ENCODE measurements at places on chromosomes 1 and 21. TPM values are rescaled to one million over a fixed set of nuclear protein-coding genes. Genes with fewer than 3 reads are reported as not detected.

UBL4B gene
- total RNA-seq, result not detected

DNA sequence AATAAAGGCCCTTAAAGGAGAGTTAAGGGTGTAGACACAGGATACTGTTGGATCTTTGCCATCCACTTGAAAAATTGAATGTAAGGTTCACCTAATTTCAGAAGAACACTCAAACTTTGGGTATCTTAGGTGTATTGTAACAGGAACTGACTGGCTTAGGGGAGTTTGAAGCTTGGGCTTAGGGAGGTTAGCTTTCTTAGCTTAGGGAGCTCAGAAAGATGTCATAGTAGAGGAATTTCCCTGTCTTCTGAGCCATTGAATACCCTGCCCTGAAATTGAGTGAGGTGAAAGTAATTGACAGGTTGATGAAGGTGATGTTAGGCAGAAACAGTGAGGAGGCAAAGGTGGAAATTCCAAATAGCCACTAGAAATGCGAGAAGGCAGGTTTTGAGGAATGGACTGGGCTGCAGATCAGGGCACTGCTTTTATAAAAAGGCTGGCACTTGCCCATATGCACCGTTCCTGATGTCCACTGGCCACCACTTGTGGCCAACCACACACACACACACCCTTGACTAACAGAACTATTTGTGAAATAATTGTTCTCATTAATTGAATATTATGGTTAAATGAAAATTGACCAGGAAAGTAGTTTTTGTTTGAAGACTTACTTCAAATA is 16.5 kb downstream of the BACH1 start:
- no peak for DNase-seq

DNA sequence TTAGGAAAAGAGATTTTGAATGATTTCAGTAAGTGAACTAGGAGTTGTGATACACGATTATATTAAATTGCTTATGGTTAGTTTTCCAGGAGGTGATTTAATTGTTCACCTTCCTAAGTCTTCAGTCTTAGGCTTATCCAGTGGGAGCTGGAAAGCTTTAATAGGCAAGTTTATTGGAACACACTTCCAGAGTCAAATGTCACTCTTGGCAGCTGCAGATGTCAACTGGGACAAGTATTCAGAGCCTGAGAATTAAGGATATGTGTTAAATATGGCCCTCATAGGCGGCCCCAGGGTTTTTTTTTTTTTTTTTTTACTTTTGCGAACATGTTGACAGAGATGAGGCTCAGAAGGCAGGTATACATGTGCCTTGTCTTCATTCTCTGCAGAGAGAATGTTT is 29.2 kb downstream of the UCK2 start:
- no peak for DNase-seq

DNA sequence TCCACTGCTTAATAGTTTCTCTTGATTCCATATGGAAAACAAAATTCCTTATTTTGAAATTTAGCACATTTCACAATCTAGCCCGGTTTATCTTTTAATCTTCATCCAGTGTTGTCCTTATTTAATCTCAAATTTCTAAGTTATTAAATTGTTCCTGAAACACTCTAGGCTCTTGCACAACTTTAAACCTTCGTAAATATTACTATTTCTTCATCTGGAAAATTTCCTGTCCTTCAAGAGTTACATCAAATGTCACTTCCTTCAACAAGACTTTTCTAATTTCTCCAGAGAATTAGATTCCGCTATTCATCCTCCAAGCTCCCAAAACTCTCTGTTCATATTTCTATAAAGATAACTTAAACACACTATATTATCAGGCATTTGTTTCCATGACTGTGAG is 6.5 kb downstream of the FMO5 start:
- no peak for DNase-seq

DNA sequence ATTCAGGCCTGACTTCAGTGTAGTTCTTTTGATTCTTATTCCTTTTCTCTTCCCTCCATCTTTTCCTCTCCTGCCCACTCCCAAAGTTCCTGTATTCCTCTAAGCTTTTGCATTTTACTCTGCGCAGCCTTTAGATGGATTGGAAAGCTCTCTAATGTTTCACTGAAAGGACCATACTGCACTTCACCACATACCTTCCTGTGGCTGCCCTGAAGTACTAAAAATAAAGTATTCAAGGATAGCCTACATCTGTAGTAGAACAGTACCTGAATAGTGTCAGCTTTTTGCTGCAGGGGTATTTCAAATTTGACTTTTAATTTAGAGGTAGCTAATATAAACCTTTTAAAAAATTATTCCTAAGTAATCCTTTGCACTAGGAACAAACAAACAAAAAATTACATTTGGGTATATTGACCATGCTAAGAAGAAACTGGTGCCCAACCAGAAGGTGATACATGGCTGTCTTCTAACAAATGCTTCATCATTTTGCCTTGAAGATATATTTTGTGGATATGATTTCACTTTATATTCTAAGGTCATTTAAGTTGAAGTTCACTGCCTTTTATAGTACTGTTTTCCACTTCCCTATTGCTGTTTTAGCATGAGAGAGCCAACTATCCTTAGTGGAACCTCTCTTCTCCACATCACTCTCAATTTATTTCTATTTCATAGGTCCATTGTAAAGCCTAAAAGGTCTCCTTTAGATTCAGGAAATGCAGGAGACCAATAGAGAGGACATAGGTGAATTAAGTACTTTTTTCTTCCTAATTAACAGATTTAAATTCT is 22.8 kb downstream of the FAM20B start:
- no peak for DNase-seq

GRCh38 chr1:109466452-109467300 is at the start of gene SYPL2:
Gene SYPL2 (plus strand): TSS chr1:109466546. CDS start chr1:109466844, 298 bp downstream.
- DNase-seq, result no peak

DNA sequence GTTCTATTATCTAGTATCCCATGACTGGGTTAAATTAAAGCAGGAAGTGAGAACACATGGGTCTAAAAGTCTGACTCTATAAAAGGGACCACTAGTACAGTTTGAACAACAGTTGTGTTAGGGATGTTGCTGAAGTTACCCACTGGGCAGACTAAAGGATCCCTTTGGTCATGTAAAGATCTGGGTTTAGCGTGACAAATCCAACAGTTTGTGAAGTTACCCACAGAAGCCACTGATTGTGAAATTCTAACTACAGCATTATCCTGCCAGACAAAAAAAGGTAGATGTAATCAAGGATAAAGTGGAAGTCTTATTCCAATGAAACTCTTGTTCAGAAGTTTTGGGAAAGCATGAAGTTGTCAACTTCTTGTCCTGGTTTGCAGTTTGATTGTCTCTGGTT is 5.7 kb downstream of the QSOX1 start:
- DNase-seq, result no peak
